ENCODE measurements at places on chromosomes 2 and 18. TPM values are rescaled to one million over a fixed set of nuclear protein-coding genes. Genes with fewer than 3 reads are reported as not detected.

DNA sequence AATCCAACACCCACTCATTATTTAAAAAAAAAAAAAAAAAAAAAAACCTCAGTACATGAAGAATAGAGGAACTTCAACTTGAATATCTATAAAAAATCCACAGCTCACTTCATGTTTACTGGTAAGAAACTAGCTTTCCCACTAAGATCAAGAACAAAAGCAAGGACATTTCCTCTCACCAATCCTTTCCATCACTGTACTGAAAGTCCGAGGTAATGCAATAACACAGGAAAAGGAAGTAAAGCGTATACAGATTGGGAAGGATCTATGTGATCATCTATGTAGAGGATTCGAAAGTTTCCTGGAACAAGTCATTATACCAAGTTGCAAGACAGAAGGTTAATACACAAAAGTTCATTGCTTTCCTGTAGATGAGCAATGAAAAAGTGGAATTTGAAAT, 63.2 kb downstream of the ROCK2 start:
- DNase-seq: no peak
- H3K27ac ChIP-seq: no peak overlapping the region
- no peaks in the 10 kb centered on the region for H3K27me3 ChIP-seq
- no peaks in the 10 kb centered on the region for H3K4me1 ChIP-seq
- H3K4me3 ChIP-seq: no peak overlapping the region

DNA sequence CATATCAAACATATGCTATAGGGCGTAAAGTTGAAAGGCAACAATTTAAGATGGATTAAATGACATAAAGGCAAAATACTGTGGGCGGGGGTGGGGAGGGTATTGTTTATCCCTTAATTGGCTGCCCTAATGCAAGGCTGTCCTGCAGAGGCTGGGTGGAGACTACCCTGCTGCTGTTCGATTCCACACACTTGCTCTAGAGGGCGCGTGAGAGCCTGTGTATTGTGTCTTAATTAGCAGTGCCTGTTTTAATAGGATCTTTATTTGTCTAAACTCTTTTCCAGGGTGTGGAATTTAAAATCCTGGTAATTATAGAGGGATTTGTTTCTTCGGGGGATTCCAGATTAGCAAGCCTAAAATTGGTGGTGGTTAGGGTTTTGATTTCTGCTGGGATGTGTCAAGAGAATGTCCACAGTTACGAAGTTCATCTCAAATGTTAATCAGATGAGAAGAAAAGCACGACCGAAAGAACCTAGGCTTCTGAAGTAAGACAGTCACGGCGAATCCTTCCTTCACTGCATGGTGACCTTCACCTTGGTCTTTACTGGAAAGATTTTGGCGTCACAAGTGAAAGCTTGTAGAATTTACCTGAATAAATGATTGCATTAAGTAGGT, 103.5 kb upstream of the MAP3K20 start:
- DNase-seq: peak; percentile 29
- no peak overlapping the region for H3K27ac ChIP-seq
- H3K4me1 ChIP-seq: no peaks in the 10 kb centered on the region
- H3K27me3 ChIP-seq: no peaks in the 10 kb centered on the region

The C2orf72 gene
- 6.9 TPM for total RNA-seq

GRCh38 chr2:45833968-45834344, 182.5 kb downstream of the PRKCE start:
- H3K36me3 ChIP-seq: no peaks in the 10 kb centered on the region
- no peak for DNase-seq
- H3K27me3 ChIP-seq: no peaks in the 10 kb centered on the region
- H3K27ac ChIP-seq: no peak overlapping the region
- no peak overlapping the region for H3K4me3 ChIP-seq

The UGT1A10 gene
- 0.31 TPM for total RNA-seq

The SNORC gene
- total RNA-seq: 14.5 TPM

The VWA3B gene
- total RNA-seq: 81.6 TPM

DNA sequence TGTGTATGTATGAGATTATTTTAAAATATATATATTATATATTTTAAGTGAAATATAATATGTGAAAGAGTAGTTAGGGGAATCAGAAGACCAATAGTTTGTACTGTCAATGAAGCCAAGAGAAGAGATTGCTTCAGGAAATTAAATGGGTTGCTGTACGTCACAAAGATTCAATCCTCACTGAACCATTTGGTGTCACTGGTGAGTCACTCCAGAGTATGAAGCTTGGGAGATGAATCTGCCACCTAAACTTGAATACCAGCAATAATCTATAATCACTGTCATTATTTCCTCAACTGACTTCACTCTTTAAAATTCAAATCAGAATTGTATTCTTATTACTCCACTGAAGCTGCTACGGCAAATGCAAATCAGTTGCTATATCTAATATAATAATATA, 41.9 kb upstream of the SCN9A start:
- peak; percentile 31 for DNase-seq
- no peaks in the 10 kb centered on the region for H3K4me1 ChIP-seq
- no peak overlapping the region for H3K4me3 ChIP-seq
- H3K36me3 ChIP-seq: no peaks in the 10 kb centered on the region
- no peaks in the 10 kb centered on the region for H3K27me3 ChIP-seq
- no peak overlapping the region for H3K27ac ChIP-seq

The CAB39 gene
- 82.2 TPM for total RNA-seq

DNA sequence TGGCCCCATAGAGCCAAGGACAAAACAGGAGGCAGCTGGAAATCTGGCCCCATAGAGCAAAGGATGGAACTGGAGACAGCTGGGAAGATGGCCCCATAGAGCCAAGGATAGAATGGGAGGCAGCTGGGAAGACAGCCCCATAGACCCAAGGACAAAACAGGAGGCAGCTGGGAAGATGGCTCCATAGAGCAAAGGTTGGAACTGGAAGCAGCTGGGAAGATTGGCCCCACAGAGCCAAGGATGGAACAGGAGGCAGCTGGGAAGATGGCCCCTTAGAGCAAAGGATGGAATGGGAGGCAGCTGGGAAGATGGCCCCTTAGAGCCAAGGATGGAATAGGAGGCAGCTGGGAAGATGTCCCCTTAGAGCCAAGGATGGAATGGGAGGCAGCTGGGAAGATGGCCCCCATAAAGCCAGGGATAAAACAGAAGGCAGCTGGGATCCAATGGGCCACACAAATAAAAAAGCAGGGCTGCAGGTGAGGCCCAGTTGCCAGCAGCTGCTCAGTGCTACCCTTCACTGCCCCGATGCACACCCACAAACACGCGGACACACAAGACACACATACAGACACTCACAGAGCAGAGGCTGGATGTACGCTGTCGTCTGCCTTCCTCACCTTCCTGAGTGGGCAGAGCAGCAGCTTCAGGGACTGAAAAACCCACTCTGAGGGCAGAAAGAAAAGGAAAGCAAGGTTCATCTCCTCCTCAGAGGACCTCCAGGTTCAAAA, 505.4 kb upstream of the MYT1L start:
- no peak overlapping the region for H3K4me3 ChIP-seq
- no peaks in the 10 kb centered on the region for H3K36me3 ChIP-seq
- H3K27ac ChIP-seq: no peak overlapping the region
- DNase-seq: no peak
- H3K27me3 ChIP-seq: no peaks in the 10 kb centered on the region

DNA sequence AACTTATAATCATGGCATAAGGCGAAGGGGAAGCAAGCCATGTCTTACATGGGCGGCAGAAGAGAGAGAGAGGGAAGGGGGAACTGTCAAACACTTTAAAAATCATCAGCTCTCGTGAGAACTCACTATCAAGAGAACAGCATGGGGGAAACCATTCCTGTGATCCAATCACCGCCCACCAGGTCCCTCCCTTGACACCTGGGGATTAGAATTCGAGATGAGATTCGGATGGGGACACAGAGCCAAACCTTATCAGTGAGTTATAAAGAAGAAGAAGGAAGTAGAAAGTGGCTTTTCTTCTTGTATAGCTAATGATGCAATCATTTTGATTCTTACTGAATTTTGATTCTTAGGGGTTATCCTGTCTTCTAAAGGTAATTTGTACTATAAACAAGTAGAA, 51.4 kb downstream of the SMCHD1 start:
- no peak overlapping the region for H3K4me3 ChIP-seq
- no peaks in the 10 kb centered on the region for H3K27me3 ChIP-seq
- no peaks in the 10 kb centered on the region for H3K36me3 ChIP-seq

DNA sequence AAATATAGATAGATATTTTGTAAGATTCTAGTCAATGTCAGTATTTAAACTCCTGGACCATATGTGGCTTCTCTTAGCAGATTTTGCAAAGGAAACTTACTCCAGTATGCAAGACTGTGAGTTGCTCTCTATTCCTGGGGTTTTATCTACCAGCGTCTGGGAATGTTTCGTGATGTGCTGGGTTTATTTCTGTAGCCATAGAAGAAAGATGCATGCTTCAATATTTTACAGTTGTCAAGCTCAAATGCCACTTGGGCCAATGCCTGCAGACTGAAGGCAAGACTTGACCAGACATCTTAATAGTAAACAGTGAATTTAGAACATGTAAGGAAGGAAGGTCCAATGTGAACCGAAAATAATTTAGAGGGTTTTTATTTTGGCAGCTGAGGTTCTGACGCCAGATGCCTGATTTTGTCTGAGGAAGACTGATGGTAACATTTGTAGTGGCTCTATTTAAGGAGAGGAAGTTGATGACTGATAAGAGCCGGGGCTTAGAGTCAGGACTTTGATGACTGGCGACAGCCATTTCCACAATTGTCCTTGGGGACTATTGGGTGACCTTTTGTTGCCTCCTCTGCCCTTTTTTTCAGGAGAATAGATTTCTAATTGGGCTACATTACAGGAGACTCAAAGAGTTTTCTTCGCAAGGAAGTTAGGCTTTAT, 154.3 kb downstream of the RAPGEF4 start:
- H3K36me3 ChIP-seq: no peaks in the 10 kb centered on the region
- peaks cover 10% of the 10 kb centered on the region for H3K4me1 ChIP-seq
- no peak overlapping the region for H3K27ac ChIP-seq
- H3K27me3 ChIP-seq: no peaks in the 10 kb centered on the region

The XIRP2 gene
- 3.9 TPM for total RNA-seq

- no peaks in the 10 kb centered on the region for H3K27me3 ChIP-seq
- no peaks in the 10 kb centered on the region for H3K36me3 ChIP-seq
- H3K4me1 ChIP-seq: peaks cover 8% of the 10 kb centered on the region
- no peak for DNase-seq
Observed at GRCh38 chr18:58955001-58955400, 90.3 kb downstream of the ZNF532 start.

DNA sequence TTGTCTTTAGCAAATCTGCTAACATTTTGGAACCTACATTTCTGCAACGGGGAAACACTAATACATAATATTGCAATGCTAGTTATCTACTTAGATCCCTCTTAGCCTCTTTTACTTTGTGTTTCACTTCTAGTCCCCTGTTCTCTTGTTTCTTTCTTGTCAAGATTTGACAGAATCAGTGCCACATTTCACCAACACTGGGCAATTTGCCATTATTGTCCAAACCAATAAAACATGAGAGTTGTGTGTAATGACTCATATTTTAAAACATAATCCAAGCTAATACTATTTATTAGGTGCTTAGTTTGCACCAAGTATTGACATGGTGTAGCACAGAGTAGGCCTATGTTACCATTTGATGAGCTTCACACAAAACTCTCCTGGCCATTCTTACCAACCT, 33.7 kb upstream of the ACVR1C start:
- H3K4me3 ChIP-seq: no peak overlapping the region
- no peak overlapping the region for H3K27ac ChIP-seq
- H3K27me3 ChIP-seq: no peaks in the 10 kb centered on the region
- peaks cover 30% of the 10 kb centered on the region for H3K4me1 ChIP-seq
- no peak for DNase-seq
- no peaks in the 10 kb centered on the region for H3K36me3 ChIP-seq

The FASTKD2 gene
- 25.0 TPM for total RNA-seq

GRCh38 chr2:189412330-189412953, 28.8 kb upstream of the WDR75 start:
- no peak overlapping the region for H3K4me3 ChIP-seq
- H3K36me3 ChIP-seq: no peaks in the 10 kb centered on the region
- peak; percentile 22 for DNase-seq
- H3K27ac ChIP-seq: peak overlapping the region; percentile 33
- no peaks in the 10 kb centered on the region for H3K4me1 ChIP-seq
- no peaks in the 10 kb centered on the region for H3K27me3 ChIP-seq

DNA sequence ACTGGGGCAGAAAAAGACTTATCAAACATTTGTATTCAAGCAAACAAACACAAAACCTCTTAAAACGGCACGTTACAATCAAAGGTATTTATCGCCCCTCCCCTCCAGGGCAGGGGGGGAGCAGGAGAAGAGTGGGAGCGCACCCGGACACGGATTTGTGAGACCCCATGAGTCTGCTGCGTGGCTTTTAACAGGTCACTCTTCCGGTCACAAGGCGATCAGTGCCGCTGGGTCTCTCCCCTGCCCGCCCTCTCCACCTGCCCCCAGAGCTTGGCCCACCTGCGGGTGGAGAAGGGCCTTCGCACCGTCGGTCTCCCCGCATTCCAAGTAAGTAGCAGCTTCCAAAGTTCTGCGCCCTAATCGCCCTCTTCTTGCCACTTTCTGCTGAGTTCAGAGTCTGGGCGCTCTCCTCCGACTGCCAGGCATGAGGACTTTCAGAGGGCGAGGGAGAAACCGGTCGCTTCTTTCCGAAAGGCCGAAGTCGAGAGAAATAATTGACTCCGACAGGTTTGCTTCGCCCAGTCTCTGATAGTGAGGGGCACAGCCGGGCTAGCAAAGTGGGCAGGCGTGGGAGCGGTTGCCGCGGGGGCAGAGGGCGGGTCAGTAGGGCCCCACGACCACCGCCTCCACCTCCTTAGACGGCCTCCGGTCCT, 800 bp downstream of the RPRM start:
- H3K27me3 ChIP-seq: peaks cover 4% of the 10 kb centered on the region
- no peak overlapping the region for H3K27ac ChIP-seq
- no peaks in the 10 kb centered on the region for H3K36me3 ChIP-seq
- no peak for DNase-seq

DNA sequence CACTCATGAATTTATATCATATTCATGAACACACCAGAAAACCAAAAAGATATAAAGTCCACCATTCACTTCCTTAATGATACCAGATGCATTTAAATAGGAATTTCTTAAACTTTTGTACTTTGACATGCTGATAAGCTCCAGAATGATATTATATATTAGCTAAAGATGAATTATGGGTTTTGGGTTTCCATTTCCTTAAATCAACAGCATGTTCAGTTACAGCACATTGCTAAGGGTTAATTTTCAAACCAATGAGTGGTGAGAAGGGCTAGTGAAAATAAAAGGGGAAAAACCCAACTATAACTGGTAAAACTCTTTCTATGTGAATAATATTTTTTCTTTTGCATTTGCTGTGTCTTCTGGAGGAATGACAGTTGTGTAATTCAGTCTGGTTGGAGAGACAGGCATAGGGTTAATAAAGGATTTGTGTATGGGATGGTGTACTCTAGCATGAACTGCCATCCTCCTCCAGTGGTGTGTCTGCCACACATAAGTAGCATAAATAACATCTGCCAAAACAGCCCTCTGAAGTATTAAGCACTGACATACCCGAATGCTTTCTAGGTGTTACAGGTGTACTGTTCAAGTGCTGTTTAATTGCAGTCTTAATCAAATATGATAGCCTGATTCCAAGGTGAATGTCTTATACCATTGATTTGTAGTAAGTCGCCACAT, 19.3 kb upstream of the CPS1 start:
- H3K4me1 ChIP-seq: no peaks in the 10 kb centered on the region
- no peaks in the 10 kb centered on the region for H3K27me3 ChIP-seq
- H3K4me3 ChIP-seq: no peak overlapping the region
- DNase-seq: no peak
- no peak overlapping the region for H3K27ac ChIP-seq
- H3K36me3 ChIP-seq: no peaks in the 10 kb centered on the region

GRCh38 chr2:5195636-5196035, 496.5 kb upstream of the SOX11 start:
- H3K27ac ChIP-seq: no peak overlapping the region
- H3K4me3 ChIP-seq: no peak overlapping the region
- no peaks in the 10 kb centered on the region for H3K27me3 ChIP-seq
- DNase-seq: no peak
- no peaks in the 10 kb centered on the region for H3K4me1 ChIP-seq
- no peaks in the 10 kb centered on the region for H3K36me3 ChIP-seq

The FTCDNL1 gene
- 9.7 TPM for total RNA-seq
